PC-9 (cell line): ENCODE measurements at places on chromosomes 11 and 22. TPM values are rescaled to one million over a fixed set of nuclear protein-coding genes. Genes with fewer than 3 reads are reported as not detected.

Gene BATF2
- 0.46 and 1.2 TPM in 2 replicates for total RNA-seq

Gene NAGA
- total RNA-seq, result 13.8 and 15.9 TPM in 2 replicates

Gene SCN2B
- total RNA-seq, result not detected in 2 replicates

Gene MRPL21
- total RNA-seq, result 81.9 and 88.0 TPM in 2 replicates

Gene PDE2A
- total RNA-seq, result 9.6 and 12.0 TPM in 2 replicates

Gene OR2AT4
- total RNA-seq, result 0.11 TPM in 1 of 2 replicates, not detected in the other

Gene KREMEN1
- 4.6 and 6.1 TPM in 2 replicates for total RNA-seq

Gene VWCE
- total RNA-seq, result 0.41 and 1.4 TPM in 2 replicates

Gene IGSF9B
- not detected in 2 replicates for total RNA-seq

Gene IGLL5
- not detected in 2 replicates for total RNA-seq

Gene UCP2
- total RNA-seq, result 27.2 and 36.8 TPM in 2 replicates

Gene KCNK7
- total RNA-seq, result 2.1 TPM in 1 of 2 replicates, not detected in the other

Gene FBXO7
- total RNA-seq, result 76.0 and 81.9 TPM in 2 replicates

Gene OR51E2
- not detected in 2 replicates for total RNA-seq

Gene SPDYC
- not detected in 2 replicates for total RNA-seq

Gene MRGPRF
- total RNA-seq, result 0.35 and 0.50 TPM in 2 replicates

Gene RIMBP3B
- 0.18 TPM in 1 of 2 replicates, not detected in the other for total RNA-seq

Gene FADS2
- total RNA-seq, result 223 and 514 TPM in 2 replicates

Gene DKK3
- 11.5 and 13.9 TPM in 2 replicates for total RNA-seq

Gene MRTFA
- 44.7 and 64.6 TPM in 2 replicates for total RNA-seq

Gene LIF
- 17.2 and 17.4 TPM in 2 replicates for total RNA-seq

Gene GPR137
- total RNA-seq, result 72.8 and 110 TPM in 2 replicates

Gene TNNI2
- total RNA-seq, result 4.9 and 7.8 TPM in 2 replicates

Gene CALCA
- total RNA-seq, result not detected in 2 replicates

Gene LAYN
- 19.9 and 22.2 TPM in 2 replicates for total RNA-seq

Gene SLC22A9
- not detected in 2 replicates for total RNA-seq

Gene OPCML
- total RNA-seq, result not detected in 2 replicates

Gene KRTAP5-8
- total RNA-seq, result not detected in 2 replicates

Gene ADM2
- total RNA-seq, result 7.2 and 10.5 TPM in 2 replicates

Gene RFPL1
- not detected in 2 replicates for total RNA-seq

Gene ARHGEF17
- total RNA-seq, result 56.9 and 62.1 TPM in 2 replicates

Gene TMA7B
- total RNA-seq, result not detected in 2 replicates
